ENCODE measurements at places on chromosomes 3 and 15.

DNA sequence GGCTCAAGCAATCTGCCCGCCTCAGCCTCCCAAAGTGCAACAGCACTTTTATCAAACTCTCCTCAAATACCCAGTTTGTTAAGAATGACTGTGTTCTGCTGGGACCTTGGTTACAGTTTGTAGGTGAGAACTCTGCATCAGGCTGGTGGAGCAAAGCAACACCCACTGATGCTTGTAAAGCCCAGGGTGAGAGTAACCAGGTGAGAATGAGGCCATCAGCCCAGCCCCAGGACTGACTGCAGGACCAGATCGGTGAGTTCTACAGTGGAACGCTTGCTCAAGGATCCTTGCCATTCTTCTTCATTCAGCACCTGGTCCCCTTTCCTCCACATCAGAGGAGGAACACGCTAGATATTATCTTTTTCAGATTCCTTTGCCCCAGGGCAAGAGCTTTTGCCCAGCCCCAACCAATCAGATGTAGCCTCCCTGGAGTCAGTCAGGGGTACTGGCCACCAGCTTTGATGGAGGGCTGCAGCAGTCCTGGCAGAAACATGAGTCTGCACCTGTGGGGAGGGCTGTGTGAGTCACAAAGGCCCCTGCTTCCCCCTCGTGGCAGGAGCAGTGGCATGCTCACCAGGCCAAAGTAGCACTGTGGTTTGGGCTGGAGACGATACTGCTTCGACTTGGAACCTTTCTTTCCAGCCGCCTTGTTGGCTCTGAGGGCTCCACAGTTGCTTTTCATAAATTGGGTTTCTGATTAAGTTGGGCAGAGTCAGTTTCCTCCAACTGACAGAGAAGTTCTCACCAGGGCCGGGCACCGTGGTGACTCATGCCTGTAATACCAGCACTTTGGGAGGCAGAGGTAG is 3.5 kb upstream of the SHISA5 start:
- H3K4me3 ChIP-seq = no peak overlapping the region
- no peaks in the 10 kb centered on the region for H3K27me3 ChIP-seq
- DNase-seq = peak; percentile 85
- no peaks in the 10 kb centered on the region for H3K36me3 ChIP-seq
- H3K27ac ChIP-seq = no peak overlapping the region

- no peaks in the 10 kb centered on the region for H3K27me3 ChIP-seq
- H3K4me1 ChIP-seq = peaks cover 7% of the 10 kb centered on the region
- H3K4me3 ChIP-seq = no peak overlapping the region
- no peak for DNase-seq
- H3K36me3 ChIP-seq = no peaks in the 10 kb centered on the region
- H3K27ac ChIP-seq = no peak overlapping the region
These were observed 58.1 kb downstream of the NGLY1 start for GRCh38 chr3:25724948-25725645.

GRCh38 chr3:160665784-160666526 is 11.0 kb upstream of the ARL14 start:
- peaks cover 33% of the 10 kb centered on the region for H3K4me1 ChIP-seq
- no peaks in the 10 kb centered on the region for H3K36me3 ChIP-seq
- no peak overlapping the region for H3K27ac ChIP-seq
- DNase-seq = peak; percentile 36
- no peak overlapping the region for H3K4me3 ChIP-seq

DNA sequence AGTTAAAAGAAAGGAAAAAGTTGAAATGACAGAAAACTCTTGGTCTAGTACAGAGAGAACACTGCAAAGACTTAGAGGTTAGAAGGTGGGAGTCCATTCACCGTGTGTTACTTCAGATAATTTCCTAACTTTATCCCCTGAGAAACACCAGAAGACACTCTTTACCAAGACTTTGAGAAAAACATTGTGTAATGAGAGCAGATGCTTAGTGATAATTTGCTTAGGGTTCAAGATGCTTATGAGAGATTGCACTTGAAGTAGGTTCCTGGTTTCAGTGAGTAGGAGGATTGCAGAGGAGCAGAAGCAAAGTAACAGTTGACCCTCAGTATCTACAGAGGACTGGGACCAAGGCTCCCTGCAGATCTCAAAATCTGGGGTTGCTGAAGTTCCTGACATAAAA is 594.1 kb downstream of the NR2F2 start:
- H3K4me3 ChIP-seq = no peak overlapping the region
- H3K27me3 ChIP-seq = no peaks in the 10 kb centered on the region
- DNase-seq = no peak
- H3K36me3 ChIP-seq = no peaks in the 10 kb centered on the region
- H3K27ac ChIP-seq = no peak overlapping the region

GRCh38 chr15:29668120-29668602 is 154.1 kb downstream of the TJP1 start:
- no peaks in the 10 kb centered on the region for H3K36me3 ChIP-seq
- no peak overlapping the region for H3K27ac ChIP-seq
- peaks cover 7% of the 10 kb centered on the region for H3K4me1 ChIP-seq
- H3K27me3 ChIP-seq = no peaks in the 10 kb centered on the region
- DNase-seq = peak; percentile 91

- DNase-seq = no peak
- no peaks in the 10 kb centered on the region for H3K36me3 ChIP-seq
- H3K27ac ChIP-seq = no peak overlapping the region
- H3K27me3 ChIP-seq = no peaks in the 10 kb centered on the region
- no peak overlapping the region for H3K4me3 ChIP-seq
- H3K4me1 ChIP-seq = no peaks in the 10 kb centered on the region
These were observed 159.8 kb downstream of the WNT5A start for GRCh38 chr3:55327131-55327920.

GRCh38 chr3:55369141-55369847 is 117.8 kb downstream of the WNT5A start:
- no peaks in the 10 kb centered on the region for H3K4me1 ChIP-seq
- no peak overlapping the region for H3K27ac ChIP-seq
- DNase-seq = no peak
- H3K4me3 ChIP-seq = no peak overlapping the region
- H3K27me3 ChIP-seq = no peaks in the 10 kb centered on the region
- H3K36me3 ChIP-seq = no peaks in the 10 kb centered on the region

- H3K36me3 ChIP-seq = no peaks in the 10 kb centered on the region
- H3K27ac ChIP-seq = no peak overlapping the region
- peaks cover 13% of the 10 kb centered on the region for H3K4me1 ChIP-seq
- DNase-seq = peak; percentile 42
- H3K4me3 ChIP-seq = peak overlapping the region; percentile 86
These were observed 1.5 kb downstream of the CTDSPL start for GRCh38 chr3:37862903-37863815.

- H3K36me3 ChIP-seq = no peaks in the 10 kb centered on the region
- H3K4me3 ChIP-seq = no peak overlapping the region
- H3K27me3 ChIP-seq = no peaks in the 10 kb centered on the region
These were observed 40.7 kb upstream of the KIF23 start for GRCh38 chr15:69373406-69373805.
